ENCODE measurements at places on chromosomes 5 and 9. TPM values are rescaled to one million over a fixed set of nuclear protein-coding genes. Genes with fewer than 3 reads are reported as not detected.

DNA sequence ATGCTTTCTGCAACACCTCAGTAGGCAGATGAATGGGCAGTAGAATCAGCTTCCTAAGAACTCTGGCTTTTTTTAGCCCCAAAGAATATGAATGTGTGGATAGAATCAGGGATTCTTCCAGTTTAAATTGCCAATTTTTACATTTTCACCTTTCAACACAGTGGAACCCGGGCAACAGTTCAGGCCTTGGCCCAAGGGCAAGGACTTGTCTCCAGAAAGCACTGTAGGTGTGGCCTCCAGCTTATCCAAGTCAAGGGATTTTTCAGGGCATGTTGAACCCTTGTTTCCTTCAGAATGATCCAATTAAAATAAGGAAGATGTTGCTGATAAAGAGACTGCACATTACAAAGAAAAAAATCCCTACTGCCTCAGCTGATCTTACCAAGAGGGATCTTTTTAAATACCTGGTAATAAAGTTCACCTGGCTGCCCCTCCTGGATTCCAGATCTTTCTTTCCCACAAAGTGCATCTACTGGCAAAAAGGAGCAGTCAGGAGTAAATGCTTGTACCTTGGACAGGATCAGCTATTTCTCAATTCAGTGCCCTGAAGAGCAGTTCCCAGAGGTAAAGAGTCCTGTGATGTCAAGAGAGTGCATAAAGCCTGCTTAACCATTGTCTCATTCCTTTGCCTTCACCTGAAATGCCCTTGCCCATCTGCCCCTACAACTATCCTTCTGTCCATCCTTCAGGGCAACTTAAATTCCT lies 80.1 kb upstream of the PLPP6 start:
- no peak for DNase-seq

DNA sequence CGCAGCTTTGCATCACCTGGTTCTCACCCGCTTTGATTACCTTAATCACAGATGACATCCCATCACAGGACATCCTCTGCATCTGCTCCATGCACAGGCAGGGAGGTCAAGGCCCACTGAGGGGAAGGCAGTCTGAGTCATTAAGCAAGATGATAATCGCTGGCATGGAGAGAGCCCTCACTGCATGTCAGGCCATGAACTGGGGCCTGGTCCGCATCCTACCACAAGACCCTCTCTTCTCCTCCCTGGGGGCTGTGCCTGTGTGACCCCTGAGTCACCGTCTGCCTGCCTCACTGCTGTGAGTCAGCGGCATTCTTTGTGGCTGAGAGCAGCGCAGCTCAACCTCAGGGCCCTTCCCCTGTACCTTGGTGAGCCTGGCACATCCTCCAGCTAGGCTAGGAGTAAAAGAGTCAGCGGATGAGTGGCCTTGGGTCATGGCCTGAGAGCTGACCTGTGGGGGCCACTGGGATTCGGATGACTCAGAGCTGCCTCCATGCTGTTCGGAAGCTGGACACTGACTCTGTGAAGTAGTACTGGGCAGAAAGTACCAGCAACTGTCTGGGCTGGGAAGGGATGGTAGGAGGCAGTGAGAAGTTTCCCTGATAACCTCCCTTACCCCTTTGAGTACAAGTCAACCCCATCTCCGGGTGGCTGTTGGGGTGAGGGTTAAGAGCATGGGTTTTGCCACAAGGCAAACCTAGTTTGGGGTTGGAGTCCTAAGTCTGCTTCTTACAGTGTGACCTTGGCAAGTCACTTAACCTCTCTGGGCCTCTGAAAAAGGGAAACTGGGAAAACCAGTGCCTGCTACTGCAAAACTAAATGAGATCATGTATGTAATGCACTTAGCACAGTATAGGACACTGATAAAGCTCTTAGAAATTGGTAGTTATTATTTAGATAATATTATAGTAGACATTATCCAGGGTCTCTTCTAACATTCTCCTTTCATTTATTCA lies 14.6 kb upstream of the ARSI start:
- DNase-seq: no peak

DNA sequence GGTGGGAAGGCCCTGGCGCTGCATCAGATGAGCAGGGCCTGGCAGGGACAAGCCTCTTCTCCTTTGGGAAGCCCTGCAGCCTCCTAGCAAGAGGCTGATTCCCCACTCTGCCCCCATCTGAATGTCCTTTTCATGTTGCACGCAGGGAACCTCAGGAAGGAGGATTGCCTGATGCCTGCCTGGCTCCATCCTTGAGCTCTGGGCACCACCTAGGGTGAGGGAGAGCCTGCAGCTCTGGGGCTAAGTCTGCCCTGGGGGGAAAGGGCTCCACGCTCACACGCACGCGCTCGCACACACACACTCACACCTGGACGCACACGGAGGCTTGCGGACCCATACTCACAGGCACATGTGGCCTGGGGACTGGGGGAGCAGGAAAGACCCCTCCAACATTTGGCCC lies 86.6 kb downstream of the LMX1B start:
- no peak for DNase-seq

GRCh38 chr5:26278078-26278477 lies 760.3 kb downstream of the CDH9 start:
- no peak for DNase-seq

- DNase-seq: no peak
Measured at GRCh38 chr9:107059220-107059619, 196.3 kb downstream of the ZNF462 start.

DNA sequence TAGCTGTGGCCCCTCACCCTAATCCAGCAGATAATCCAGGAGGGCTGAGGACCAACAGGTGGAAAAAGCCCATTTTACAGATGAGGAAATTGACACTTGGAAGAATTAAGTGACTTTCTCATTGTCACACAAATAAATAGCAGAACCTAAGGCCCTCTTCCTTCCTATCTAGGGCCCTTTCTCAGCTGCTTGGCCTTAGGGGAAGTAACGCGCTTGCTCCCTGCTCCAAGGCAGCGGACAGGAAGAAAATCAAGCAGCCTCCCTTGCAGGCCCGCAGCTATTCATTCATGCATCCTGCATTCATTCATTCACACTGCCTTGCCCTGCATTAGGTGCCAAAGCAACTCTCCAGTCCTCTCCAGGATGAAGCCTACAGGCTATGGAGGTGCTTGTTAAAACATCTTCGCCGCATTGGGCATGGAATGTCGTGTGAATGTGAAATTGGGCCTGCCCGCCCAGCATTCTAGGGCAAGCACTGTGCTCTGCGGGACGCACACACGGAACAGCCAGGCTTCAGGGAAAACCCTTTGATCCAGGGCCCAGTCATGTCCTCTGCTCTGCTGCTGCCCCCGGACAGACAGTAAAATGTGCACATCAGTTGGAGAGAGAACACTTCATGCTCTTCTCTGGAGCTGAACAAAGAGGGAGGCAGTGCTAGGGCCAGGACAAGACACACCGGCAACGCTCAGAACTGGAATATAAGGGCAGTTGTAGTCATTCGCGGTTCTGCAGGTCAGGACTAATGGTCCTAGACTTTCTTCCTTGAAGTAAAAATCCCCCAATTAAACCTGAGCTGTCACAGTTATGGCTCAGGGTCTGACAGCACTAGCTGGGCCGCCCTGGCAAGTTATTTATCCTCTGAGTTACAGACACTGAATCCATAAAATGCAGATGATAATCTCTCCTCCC lies 166.0 kb downstream of the COL23A1 start:
- DNase-seq: peak; percentile 50

- DNase-seq: no peak
Measured at GRCh38 chr5:172861461-172861860, 27.4 kb downstream of the ERGIC1 start.

GRCh38 chr9:37836386-37836785 lies 35.8 kb downstream of the DCAF10 start:
- DNase-seq: no peak

- no peak for DNase-seq
Measured at GRCh38 chr9:109683521-109683920, 96.5 kb upstream of the PALM2AKAP2 start.

DNA sequence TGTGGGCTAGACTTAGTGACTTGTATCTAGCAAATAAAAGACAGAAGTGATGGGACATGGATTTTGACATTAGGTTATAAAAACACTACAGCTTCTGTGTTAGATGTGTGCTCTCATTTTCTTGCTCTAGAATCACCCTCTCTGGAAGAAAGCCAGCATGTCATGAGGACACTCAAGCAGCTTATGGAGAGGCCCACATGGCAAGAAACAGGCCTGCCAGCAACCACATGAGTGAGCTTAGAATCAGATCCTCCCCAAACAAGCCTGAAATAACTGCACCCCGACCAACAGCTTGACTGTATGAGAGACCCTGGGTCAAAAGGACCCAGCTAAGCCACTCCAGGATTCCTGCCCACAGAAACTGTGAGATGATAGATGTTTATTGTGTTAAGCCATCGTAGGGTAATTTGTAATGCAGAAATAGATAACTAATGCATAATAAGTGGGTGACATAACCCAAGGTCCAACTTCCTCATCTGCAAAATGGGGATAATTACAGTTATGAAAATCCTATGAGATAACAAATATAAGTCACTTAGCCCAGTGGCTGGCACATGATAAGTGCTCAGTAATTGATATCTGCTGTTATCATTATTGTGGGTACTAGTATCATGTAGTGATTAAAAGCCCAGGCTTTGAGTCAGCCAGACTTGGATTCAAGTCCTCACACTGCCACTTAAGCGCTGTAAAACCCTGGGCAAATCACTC lies 86.5 kb downstream of the KLHL3 start:
- DNase-seq: peak; percentile 95

DNA sequence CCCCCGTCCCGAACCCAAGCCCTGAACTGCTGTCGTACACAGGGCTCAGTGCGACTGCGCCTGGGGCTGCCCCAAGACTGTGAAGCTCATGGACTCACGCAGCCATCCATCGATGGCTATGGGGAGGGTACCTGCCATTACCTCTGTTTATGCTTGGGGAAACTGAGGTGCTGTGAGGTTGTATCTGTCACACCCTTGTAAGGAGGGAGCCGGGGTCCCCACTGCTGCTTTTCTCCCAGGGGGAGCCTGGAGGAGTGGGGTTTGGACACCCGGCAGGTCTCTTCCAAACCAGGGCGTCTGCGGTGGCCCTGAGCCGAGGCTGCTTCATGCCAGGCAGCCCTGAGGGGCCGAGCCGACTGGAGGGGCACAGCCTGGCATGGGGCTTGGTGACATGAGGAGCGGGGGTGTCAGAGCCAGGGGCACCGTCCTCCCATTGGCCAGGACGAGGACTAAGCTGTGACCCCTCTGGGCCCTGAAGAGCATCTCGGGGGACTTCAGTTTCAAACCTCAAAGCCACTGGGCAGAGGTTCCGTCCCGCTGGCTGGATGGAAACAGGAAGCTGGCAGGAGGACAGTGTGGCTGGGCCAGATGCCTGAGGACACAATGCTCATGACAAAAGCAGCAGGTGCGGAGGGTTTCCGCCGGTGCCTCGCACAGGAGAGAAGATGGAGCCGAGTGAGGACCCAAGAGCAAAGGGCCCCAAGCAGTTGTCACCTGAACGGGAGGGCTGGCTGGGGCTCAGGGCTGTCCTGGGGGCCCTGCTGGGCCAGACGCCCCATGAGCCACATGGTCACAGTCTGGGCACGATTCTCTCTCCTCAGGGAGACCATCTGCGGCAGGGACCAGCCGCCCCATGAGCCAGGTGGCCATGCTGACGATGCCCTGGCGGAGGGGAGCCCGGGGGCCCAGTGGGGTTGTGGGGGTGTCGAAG lies 54.4 kb upstream of the EXOC3 start:
- no peak for DNase-seq

DNA sequence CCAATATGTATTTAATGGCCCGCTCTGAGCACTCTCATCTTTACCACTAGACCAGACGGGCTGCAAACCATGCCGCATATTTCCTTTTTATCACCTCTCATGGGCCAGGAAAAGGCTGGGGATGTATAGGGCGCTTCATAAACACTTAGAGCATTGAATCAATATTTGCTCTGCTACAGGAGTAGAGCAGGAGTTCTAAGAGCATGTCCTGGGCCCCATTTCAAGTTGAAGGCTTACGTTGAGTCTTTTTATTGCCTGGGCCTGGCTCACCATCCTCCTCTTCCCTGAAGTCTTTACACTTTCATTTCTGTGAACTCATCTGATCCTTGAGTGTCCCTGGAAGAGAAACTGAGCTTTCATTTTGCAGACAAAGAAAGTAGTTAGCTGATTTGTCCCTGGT lies 112.4 kb downstream of the FSTL4 start:
- no peak for DNase-seq

GRCh38 chr9:130497139-130497538 lies 52.4 kb downstream of the ASS1 start:
- peak; percentile 46 for DNase-seq

GRCh38 chr9:126682113-126682810 lies 68.5 kb downstream of the LMX1B start:
- no peak for DNase-seq

GRCh38 chr9:34070606-34071324 lies 22.1 kb upstream of the UBAP2 start:
- no peak for DNase-seq

DNA sequence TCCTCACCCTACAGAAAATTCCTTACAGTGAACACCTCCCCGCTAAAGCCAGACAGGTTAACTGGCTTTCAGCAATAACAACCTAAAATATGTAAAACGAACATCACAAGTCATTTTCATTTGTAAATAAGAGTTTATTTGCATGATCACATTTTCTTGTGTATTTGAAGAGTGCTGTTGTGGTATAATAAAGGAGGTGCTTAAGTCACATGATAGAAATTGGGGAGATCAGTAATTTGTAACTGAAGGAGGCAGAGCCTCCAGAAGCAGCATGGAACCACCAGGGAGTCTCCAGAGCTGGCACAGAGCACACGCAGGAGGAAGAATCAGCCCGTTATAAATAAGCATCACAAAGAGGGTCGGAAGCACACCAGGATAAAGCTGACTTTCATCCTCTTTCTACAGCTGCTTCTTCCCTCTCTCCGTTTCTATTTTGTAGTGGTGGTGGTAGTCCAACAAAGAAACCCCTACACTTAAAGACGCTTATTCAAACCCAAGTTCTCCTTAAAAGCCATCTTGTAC lies 210.6 kb downstream of the MAPKAP1 start:
- no peak for DNase-seq

DNA sequence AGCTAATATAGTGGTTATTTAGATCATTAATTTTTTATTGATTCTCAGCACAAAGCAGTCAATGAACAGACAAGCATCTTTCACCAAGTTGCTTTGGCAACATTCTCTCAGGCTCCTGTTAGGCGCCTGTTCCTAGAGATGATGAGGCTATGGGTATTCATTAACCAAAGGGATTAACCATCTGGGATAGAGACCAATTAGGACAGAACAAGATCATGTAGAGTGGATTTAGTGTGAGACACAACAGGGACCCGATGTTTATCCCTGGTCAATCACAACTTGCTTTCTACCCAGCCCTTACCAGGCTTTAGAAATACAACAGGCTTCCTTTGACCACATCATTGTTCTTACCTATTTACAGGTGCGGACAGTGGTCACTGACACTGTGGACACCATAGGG lies 82.2 kb downstream of the PJA2 start:
- DNase-seq: no peak

The SMIM33 gene
- not detected for total RNA-seq

The MBLAC2 gene
- 5.1 TPM for total RNA-seq

The PCDHA3 gene
- total RNA-seq: 1.1 TPM

The KCNIP1 gene
- total RNA-seq: not detected

The EPB41L4A gene
- total RNA-seq: 32.3 TPM

The IFNA21 gene
- total RNA-seq: not detected

The NPDC1 gene
- 41.4 TPM for total RNA-seq

The F2R gene
- total RNA-seq: 27.9 TPM

The SPINK7 gene
- total RNA-seq: not detected

The SEC24A gene
- 34.2 TPM for total RNA-seq

The C9 gene
- total RNA-seq: not detected

The IL13 gene
- not detected for total RNA-seq
